ENCODE measurements at places on chromosomes 13 and 19.

GRCh38 chr19:5170329-5170745, 170.3 kb downstream of the PTPRS start:
- DNase-seq = peak; percentile 52

DNA sequence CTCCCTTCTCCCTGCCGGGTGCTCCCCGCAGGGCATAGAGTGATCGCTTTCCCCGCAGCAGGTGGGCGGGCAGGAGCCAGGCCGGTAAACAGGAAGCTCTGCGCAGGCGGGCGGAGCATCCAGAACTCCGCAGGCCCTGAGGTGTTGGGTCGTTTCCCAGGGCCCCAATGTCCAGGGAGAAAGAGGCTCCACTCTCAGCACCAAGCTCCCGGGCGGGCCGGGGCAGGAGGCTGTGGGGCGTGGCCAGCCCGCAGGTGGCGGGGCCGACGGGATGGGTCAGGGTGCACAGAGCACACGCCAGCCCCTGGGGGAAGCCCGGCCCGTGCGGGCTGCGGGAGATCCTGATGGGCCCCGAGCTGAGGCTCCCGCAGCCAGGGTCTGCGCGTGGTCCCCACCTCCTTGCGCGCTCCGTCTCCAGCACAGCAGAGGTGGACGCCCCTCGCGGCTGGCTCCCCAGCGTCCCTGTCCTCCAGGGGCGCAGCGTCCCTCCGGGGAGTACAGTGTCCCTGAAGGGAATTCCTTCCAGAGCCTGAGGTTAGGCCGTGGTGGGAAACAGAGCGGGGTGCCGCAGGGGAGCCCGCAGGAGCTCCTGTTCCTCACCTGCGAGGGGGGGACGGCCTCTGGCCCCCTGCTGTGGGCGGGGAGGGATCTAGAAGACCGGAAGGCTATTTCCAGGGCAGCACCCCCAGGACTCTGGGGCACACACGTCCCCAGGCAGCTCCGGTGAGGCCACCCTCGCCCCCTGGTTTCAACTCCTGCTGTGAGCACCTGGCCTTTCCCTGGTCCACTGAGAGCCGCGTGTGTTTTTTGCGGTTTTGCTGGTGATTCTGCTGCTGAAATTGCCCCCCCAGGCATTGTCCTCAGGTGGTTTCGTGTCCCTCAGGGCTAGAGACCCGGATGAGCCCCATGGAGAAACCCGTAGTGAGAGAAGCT, 12.2 kb downstream of the PIP5K1C start:
- DNase-seq = no peak

DNA sequence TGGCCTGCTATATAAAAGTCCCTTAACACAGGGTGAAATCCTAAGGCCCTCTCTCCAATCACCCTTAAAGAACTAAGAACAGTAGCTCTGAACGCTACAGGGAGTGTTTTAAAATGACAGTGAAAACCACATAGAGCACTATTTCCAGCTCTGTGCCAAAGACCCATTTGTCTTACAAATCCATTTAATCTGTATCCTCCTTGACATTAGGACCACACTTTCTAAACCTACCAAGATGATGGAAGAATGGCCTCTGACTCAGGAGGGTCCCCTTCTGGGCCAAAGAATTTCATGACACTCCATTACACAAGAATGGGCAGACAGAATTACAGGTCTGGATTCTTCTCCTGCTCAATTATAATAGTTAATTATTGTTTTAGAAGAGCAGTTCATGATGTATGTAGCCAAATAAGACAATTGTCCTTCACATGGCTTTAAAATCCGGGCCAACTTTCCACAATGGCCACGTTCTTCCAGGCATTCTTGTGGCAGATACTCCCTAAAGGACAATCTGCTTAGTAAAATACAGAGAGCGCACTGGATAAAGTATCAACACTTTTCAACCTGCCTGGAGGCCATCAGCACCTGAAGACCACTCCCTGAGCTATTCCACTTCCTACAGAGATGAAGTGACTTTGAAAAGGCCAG, 61.0 kb downstream of the STK24 start:
- no peak for DNase-seq

- no peak for DNase-seq
Observed at GRCh38 chr13:31267126-31267784, 67.5 kb downstream of the B3GLCT start.

DNA sequence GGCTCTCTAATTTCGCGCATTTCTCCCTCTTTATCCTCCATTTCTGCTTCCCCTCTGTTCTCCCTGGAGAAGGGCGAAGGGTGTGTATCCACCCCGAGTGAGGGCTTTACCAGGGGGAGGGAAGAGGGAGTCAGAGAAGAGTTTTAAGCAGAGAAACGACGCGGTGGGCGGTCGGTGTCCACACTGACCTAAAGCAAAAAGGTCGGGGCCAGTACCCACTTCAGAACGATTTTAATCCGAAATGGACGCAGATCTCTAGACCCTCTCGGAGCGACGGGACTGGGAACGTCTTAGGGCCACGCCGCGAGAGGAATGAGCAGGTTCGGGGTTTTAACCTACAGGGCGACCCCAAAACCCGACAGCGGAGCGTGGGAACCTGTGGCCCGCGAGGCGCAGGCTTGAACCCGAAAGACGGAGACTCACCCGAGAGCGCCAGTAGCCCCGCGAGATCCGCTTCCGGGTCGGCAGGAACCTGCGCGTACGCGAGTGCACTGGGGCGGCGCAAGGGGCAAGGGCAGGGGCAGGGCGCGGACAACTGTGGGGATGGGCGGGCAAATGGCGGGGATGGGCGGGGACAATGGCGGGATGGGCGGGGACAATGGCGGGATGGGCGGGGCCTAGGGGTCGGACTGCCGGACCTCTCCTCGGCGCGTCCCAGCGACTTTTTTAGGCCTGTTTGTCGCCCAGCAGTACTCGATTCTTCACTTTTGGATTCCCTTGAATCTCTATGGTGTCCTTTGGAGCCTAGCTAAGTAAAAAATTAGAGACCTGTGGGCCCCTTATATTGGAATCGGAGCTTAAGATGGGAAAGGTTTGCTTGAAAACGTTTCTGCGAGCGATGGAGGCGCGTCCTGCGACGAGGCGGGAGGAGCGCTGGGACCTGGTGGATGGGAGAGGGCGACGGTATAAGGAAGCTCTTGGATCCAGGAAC, at the start of gene ZNF677:
Gene ZNF677 (minus strand): TSS at position 463 of the 931 bp plus-strand sequence. CDS start 3,323 bp downstream, outside the sequence.
- DNase-seq = peak; percentile 62

- no peak for DNase-seq
Observed at GRCh38 chr19:55552206-55552605, 6.9 kb upstream of the SBK3 start.

DNA sequence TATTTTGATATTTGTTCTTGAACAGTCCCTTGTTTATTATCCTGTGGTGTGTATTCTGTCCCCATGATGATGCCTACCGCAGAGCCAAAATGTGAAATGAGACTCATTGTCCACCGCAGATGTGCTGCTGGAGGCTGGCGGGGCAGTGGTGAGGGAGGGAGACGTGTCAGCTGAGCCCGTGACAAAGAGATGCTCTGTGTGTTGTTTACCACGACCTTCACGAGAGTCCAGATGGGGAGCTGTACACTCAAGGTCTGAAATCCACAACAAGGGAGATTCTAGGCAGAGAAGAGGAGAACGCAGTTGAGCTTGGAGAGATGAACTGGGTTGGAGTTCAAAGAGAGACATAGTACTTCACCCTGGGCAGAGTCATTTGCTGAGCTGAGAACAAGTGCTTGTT, 20.8 kb upstream of the AMER2 start:
- no peak for DNase-seq

- no peak for DNase-seq
Observed at GRCh38 chr19:19538785-19539166, 711 bp downstream of the CILP2 start.

DNA sequence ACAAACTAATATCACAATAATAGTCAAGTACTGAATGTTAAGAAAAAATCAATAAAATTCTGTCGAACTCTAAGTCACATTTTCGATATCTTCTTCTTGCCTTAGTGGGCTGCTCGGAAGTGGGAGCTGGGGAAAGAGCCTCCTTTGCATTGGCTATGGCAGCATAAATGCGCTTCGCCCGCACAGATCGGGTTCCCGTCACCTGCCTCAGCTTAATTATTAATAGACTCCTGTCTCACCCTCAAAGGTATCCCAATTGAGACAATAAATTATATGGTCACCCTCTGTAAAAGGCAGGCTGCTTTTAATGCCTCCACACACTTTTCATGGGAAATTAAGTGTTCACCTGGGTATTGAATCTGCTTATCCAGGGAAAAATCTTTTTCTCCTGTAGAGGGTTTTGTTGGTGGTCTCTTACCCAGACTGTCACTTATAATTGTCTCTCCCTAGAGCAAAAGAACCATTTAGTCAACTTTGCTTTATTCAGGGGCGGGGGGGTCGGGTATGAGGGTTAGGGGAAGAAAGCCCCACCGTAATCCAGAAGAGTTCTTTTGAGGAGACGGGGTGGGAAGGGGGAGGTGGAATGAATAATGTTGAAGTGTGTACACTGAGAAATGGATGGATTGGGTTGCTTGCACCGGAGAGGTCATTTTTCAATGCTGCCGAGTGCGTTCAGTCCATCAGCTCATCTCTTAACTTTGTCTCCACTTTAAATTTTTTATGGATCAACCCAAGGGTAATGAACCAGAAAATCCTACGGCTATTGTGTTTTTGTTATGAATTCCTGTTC, 682.6 kb upstream of the SGCG start:
- DNase-seq = no peak

DNA sequence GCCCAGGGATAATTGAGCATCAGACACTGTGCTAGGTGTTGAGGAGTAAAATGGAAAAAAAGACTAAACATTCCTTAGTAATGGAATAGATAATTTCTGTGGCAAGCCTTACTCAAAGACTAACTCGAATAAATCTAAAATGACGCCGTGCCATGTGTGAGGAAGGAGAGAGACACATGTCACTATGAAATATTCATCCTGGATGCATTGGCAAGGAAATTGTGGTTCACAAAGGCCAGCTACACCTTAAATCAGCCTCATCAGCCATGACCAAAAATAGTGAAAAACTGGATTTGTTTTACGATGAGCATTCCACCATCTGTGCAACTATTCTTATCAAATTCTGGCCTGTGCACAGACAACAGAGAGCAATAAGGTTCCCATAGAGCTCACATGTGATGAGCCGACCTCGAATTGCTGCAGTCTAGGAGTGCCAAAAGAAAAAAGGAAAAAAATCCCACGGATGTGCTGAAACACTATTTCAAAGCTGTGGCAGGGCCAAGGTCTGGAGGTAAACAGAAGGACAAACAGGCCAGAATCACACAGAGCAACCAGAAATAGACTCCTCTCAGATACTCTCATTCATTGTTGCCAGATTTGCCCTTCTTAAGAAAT, 505.7 kb downstream of the EFNB2 start:
- DNase-seq = no peak

DNA sequence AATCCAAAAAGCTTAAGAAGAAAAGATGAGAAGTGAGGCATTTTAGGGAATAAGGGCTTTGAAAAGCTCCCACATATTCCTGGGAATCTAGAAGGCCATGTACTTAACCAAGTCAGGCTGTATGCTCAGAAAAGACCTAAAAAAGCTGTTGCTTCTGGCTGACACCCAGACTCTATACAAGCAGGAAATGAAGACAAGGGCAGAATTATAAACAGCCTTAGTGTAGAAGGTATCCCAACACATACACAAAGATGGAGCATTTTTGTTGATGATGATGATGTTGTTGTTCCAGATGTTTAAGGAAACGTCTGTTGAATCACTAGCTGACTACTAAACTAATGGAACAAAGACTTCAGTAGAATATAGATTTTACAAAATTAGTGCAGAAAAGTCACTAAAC, 26.1 kb upstream of the N4BP2L1 start:
- no peak for DNase-seq

DNA sequence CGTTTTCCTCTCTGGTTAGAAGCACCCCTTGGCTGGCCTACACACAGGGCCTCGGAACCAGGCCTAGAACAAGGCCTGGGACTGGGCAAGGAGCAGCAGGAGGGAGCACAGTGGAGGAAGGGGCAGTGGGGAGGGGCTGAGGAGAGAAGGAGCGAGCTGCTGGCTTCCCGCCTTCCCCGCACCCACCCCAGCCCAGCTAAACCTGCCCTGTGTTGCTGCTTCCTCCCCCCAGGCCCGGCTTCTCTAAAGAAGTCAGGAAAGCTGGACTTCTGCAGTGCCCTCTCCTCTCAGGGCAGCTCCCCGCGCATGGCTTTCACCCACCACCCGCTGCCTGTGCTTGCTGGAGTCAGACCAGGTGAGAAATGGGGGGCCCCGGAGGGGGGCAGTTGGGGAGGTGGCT, 24.3 kb downstream of the LYL1 start:
- no peak for DNase-seq

DNA sequence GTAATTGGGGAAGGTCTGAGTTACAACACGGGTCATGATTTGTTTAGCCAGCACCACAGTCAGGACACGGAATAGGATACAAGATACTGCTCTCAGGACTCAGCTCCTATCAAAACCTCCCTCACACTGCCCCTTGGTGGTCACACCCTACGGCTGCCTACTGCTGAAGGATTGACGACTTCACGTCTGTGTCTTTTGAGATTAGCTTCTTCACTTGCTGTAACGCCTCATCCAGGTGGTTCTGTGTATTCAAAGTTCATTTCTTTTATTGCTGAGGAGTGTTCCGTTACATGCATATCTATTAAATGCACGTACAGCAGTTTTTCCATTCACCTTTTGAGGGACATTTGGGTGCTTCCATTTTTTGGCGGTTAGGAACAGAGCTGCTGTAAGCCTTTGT, 46.3 kb downstream of the URI1 start:
- DNase-seq = no peak

DNA sequence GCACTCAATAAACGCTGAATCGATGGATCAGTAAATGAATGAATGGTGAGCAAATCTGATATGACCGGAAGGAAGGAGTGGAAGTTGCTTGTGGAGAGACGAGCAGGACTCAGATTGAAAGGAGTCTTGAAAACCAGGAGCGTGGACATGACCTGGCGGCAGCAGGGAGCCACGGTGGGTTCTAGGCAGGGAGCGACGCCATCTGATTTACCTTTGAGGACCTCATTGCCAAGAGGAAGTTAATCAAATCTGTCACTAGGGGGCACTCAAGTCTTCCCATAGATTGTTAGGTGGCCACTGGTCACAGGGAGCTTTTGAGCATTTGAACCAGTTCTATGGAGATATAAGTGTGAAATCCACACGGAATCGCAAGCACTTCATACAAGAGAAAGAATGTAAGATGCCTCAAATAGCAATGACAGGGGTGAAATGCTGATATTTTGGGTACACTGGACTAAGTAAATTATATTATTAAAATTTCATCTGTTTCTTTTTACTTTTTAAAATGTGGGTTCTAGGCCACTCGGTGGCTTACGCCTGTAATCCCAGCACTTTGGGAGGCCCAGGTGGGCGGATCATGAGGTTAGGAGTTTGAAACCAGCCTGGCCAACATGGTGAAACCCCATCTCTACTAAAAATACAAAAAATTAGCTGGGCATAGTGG, 9.2 kb upstream of the FBN3 start:
- DNase-seq = peak; percentile 45

DNA sequence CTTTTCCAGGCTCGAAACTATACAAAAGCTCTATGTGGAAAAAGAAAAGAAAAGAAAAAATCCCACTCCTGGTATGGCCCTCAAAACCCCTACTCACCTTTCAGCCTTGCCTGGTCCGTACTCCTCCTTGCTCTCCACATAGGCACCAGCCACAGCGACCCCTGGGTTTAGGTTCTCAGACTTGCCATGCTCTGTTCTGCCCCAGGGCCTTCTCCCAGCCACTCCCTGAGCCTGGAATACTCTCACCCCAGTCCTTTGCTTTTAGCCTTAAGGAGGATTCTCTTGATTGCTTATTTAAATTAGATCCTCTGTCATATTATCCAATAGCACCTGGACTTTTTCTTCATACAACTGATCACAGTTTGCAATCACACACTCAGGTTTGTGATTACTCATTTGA, 522.5 kb downstream of the DIAPH3 start:
- no peak for DNase-seq

Data from neural crest cell (in vitro differentiated cells).